WERI-Rb-1 (cell line): ENCODE measurements at places on chromosomes 3 and 15.

GRCh38 chr3:160035757-160036156 lies 47.1 kb downstream of the IL12A start:
- DNase-seq, result no peak

- peak; percentile 54 for DNase-seq
These were observed 5.6 kb downstream of the TIGIT start for GRCh38 chr3:114299421-114299820.

DNA sequence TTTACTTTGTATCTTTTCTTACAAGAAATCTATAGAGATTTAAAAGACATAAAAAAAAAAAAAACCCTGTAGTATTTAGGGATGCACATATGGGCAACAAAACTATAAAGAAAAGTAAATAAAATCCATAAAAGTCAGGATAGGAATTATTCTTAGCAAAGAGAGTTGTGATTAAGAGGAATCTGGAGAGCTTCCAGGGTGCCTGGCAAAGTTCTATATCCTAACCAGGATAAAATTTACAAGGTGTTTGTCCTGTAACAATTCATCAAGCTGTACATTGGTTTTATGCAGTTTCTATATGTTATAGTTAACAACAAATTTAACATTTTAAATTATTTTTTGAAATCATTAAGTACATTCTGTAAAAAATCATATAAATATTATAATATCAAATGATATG lies 7.9 kb downstream of the SECISBP2L start:
- no peak for DNase-seq

DNA sequence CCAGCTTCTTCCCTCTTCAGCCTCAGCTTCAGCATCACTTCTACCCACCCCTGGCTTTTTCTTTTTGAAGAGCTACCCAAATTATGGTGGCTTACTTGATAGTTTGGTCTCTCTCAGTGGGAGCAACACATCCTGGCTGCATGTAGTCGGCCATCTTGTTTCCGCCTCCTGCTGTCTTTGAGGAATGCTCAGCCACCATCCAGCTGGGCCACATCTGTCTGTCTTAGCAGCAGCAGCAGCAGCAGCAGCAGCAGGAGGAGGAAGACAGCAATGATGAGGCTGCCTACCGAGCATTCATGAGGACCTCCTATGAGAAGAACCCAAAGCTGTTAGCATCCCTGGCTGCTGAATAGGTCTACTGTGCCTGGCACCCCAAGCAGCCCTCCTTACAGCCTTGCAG lies 19.7 kb downstream of the IL16 start:
- DNase-seq, result no peak

DNA sequence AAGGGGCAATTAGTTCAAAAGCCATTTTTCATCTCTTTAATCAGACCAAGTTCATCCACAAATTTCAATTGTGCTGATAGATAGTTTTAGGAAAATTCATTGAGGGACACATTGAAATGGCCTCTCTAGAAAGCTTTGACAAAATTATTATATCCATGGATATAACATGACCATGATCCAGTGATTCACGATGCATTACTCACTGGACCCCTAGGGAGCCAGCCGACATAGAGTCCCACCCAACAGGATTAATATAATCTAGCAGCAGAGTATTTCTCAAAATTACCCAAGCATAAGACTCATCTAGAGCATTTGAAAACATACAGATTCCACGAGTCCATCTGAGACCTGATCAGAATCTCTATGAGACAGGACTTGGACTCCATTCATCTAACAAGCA lies 100.3 kb downstream of the FRMD5 start:
- no peak for DNase-seq

- no peak for DNase-seq
These were observed 15.8 kb upstream of the EPHB3 start for GRCh38 chr3:184545769-184546168.

DNA sequence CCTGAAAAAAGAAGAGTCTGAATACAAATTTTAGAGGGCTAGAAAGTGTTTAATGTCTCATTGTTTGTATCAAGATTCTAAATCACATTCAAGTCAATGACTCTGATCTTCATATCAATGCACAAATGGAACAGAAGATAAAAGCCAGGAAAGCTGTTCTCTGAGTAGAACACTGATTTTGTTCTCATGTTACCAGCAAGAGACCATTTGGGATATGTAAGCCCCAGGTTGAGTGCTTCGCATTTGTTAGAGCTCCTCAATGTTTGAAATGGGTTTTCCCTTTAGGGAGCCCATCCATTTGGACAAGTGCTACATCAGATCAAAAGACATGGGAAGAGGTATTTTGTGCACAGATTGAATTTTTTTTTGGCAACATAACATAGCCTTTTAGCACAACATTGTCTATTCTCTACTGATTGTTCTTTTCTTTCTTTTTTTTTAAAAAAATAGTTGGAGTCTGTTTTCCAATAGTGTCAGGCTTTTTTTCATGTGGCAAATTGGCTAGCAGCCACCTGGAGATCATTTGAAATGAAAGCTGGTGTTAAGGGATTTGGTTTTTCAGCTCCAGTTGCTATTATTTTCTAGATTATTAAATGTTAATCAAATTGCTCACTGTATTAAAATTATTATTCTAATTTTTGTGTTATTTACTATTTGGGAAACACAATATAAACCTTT lies 74.5 kb upstream of the ZPLD1 start:
- DNase-seq, result no peak

- peak; percentile 11 for DNase-seq
These were observed 55.0 kb downstream of the FEZF2 start for GRCh38 chr3:62318365-62318751.

DNA sequence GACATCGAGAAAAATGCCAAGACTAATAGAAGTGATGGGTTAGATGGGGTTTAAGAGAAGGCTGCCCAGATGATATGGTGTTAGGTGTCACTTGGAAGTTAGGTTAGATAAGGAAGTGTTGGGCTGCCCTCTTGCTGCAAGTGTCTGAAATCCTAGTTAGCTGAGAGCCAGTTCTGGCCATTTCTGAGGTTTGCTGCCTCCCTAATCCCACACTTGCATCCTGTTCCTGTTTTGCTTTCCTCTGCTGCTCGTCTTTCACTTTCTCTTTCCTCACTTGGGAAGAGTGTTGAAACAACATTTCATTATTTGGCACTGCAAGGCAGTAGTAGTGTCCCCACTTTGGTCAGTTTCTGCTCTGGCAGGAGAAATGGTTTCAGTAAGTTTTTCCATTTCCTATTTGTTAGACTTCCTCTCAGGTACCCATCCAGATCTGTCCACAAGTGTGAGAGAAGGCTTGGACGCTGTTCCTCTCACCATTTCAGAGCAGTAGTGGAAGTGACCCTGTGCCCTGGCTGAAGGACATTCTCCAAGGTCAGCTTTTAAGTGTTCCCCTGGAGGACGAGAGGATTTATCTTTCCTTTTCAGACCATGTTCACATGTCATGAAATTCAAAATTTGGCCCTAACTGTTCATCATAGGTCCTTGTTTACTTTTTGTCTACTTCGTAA lies 93.3 kb downstream of the ADAMTSL3 start:
- no peak for DNase-seq

- no peak for DNase-seq
These were observed 61.5 kb downstream of the IQSEC1 start for GRCh38 chr3:13011573-13012220.

DNA sequence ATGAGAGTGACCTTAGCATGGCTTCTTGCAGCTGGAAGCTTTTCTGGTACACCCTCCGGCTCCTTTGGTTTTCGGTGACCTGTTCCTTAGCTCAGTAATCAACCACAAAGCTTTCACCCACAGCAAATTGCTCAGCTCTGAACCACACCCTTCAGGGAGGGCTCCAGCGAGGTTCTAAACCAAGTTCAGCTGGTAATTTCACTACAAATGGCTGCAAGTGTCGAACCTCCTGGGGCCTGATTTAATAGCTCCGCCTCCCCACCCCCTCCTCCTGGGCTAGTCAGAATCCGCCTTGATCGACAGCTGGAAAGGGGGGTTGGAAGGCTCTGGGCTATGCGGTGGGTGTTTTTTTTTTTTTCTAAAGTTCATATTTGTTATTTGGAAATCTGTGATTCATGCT lies 150.9 kb upstream of the MCTP2 start:
- no peak for DNase-seq

DNA sequence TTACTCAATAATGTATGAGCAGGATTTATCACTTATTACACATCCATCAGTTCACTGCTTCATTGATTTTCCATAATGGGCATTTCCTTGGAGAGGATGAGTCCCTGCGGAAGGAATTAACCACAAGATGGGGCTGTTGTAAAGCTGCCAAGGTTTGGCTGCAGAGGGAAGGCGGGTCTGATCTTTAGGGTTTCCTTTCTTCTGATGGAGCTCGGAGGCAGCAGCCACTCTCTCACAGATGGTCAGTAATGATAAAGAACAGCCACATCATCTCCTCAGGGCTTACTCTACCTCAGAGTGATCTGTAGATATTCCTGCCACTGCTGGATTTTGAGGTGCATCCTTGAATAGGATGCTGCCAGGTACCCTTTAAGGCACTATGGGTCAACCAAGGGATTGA lies 115.2 kb downstream of the USP13 start:
- peak; percentile 59 for DNase-seq

GRCh38 chr3:47565734-47566550 lies 12.7 kb downstream of the CSPG5 start:
- no peak for DNase-seq

GRCh38 chr15:29756358-29757267 lies 65.7 kb downstream of the TJP1 start:
- DNase-seq, result no peak

DNA sequence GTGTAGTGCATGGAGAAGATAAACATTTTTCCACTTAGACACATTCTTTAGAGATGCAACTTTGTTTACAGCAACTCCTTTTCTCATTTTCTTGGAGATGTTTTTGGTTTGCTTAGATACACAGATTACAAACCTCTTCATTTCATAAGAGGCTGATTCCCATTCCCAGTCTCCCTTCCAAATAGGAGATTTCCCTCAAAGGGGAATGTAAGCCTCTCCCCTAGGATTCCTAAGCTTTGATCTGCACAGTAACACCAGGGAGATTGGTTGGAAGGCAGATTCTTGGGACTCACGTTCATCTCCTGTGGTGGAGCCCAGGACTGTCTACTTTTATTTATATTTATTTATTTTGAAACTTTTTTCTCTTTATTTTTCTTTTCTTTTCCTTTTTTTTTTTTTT lies 63.2 kb downstream of the MCTP2 start:
- no peak for DNase-seq

GRCh38 chr3:118186051-118186450 lies 848.6 kb downstream of the IGSF11 start:
- DNase-seq, result no peak

GRCh38 chr3:141440942-141441341 lies 45.9 kb upstream of the RASA2 start:
- DNase-seq, result no peak

- no peak for DNase-seq
These were observed 39.4 kb upstream of the APEH start for GRCh38 chr3:49634736-49635135.

- no peak for DNase-seq
These were observed 16.3 kb downstream of the BHLHE40 start for GRCh38 chr3:4995500-4996053.

DNA sequence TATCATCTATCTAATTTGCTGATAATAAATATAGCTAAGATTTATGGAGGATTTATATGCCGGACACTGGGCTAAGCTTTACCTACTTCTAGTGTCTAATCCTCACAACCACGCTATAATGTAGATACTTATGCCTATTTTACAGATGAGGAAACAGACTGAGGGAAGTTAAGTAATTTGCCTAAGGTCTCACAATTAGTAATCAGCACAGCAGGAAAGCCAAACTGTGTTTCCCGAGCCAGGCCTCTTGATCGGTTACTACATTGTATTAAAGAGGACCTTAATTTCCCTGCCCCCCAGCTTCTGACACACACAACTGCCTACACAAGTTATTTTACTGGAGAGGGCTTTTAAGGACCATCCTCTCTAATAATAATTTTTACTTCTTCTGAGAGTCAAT lies 40.9 kb downstream of the ONECUT1 start:
- DNase-seq, result no peak

DNA sequence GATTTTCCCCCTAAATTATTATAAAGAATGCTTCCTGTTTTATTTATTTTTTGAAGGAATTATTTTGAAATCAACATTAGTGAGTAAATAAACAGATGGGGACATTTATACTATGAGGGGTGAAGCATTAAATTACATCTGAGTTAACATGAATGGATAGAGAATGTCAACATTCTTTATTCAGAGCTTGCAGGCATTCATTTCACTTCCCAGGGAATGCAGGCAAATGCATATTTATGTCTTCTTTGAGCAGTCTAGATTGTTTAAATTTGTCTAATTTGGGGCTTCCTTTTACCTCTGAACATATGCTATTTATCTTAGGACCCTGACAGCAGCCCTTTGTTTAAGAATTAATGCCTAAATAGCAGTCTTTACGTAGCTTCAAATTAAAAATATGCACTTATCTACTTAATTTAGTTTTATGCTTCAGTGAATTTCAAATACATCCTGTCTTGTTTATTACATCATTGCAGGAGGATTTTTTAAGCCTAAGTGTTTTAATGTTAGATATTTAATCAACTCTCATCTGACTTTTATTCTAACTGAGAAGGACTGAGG lies 630.5 kb upstream of the LMCD1 start:
- DNase-seq, result no peak

- DNase-seq, result no peak
These were observed 241.1 kb downstream of the PLCL2 start for GRCh38 chr3:17125738-17126442.

- DNase-seq, result no peak
These were observed 48.8 kb upstream of the PRTG start for GRCh38 chr15:55791551-55792400.

DNA sequence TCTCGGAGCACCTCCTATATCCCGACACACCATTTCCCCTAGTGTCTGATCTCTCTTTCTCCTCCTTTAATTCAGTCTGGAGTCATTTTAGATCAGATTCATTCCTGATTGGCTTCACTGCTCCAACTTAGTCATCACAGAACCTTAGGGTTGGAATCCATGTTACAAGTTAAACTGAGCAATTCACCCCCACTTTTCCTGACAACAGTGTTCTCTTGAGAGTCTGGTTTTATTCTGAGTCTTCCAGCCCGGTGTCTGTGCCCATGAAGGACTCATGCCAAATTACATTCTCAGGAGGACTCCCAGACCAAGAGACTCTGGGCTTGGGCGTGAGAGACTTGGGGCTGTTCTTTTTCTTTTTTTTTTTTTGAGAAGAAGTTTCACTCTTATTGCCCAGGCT lies 57.5 kb downstream of the LPP start:
- DNase-seq, result no peak

GRCh38 chr15:77616072-77616471 lies 16.6 kb downstream of the LINGO1 start:
- DNase-seq, result no peak

DNA sequence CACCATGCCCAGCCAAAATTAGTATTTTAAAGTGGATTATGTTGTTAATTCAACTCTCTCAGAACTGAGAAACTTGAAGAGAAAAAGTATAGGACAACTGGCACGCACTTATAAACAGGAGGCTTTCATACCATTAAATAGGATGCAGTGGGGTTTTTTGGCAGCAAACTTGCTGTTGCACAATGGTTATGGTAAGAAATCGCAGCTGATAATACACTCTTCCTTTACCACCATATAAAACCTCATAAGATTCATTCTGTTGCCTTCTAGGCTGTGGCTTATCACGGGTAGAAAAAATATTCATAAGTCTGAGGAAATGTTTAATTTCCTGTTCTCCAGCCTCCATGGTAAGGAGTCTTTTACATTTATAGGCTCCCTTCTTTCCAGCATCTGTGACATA lies 95.3 kb downstream of the TMCO5A start:
- DNase-seq, result no peak

- no peak for DNase-seq
These were observed 90.6 kb upstream of the GRM7 start for GRCh38 chr3:6770397-6770690.
